Fibroblast of lung (primary cell): ENCODE measurements at places on chromosomes 3 and 15. TPM values are rescaled to one million over a fixed set of nuclear protein-coding genes. Genes with fewer than 3 reads are reported as not detected.

ZBTB20 gene
- 13.4 and 22.5 TPM in 2 replicates for total RNA-seq

XRN1 gene
- 40.3 and 55.7 TPM in 2 replicates for total RNA-seq

RAB11A gene
- 38.8 and 56.8 TPM in 2 replicates for total RNA-seq

OCA2 gene
- not detected in 2 replicates for total RNA-seq

GOLGA8K gene
- under 0.01 and 0.17 TPM in 2 replicates for total RNA-seq

PTH1R gene
- 3.3 and 4.3 TPM in 2 replicates for total RNA-seq

LCMT2 gene
- 4.8 and 7.2 TPM in 2 replicates for total RNA-seq

TSEN2 gene
- 14.4 and 15.7 TPM in 2 replicates for total RNA-seq

FEZF2 gene
- not detected in 2 replicates for total RNA-seq

SUCLG2 gene
- total RNA-seq: 64.2 and 87.4 TPM in 2 replicates

DGKG gene
- 0.51 and 4.8 TPM in 2 replicates for total RNA-seq

SMAD6 gene
- total RNA-seq: 8.7 and 8.9 TPM in 2 replicates

KBTBD8 gene
- 1.0 and 2.3 TPM in 2 replicates for total RNA-seq

TWF2 gene
- total RNA-seq: 69.9 and 76.3 TPM in 2 replicates

SHQ1 gene
- 12.2 and 15.9 TPM in 2 replicates for total RNA-seq

CFAP20DC gene
- total RNA-seq: 2.3 and 3.8 TPM in 2 replicates

GOLGA6L4 gene
- total RNA-seq: 1.5 TPM in 2 replicates

CD200 gene
- total RNA-seq: 0.17 and 0.26 TPM in 2 replicates

DNAJC17 gene
- total RNA-seq: 12.8 and 17.7 TPM in 2 replicates
